ENCODE measurements at places on chromosomes 12 and 14.

DNA sequence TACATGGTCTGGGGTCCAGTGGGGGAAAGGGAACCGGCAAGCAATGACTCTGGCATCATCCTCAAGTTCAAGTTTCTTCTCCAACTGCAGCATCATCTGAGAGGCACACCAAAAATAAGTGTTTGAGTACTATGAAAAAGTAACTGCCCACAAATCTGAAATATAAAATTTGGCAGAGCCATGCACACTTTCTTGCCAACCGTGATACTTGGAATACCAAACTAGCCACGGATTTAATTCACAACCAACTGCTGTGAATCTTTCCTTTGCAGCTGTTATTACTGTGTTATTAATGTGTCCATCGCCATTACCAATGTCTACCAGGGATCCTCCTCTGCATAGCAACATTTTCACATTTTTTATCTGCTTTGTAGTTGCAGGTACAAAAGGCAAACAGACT lies 74.6 kb downstream of the GXYLT1 start:
- DNase-seq = no peak

DNA sequence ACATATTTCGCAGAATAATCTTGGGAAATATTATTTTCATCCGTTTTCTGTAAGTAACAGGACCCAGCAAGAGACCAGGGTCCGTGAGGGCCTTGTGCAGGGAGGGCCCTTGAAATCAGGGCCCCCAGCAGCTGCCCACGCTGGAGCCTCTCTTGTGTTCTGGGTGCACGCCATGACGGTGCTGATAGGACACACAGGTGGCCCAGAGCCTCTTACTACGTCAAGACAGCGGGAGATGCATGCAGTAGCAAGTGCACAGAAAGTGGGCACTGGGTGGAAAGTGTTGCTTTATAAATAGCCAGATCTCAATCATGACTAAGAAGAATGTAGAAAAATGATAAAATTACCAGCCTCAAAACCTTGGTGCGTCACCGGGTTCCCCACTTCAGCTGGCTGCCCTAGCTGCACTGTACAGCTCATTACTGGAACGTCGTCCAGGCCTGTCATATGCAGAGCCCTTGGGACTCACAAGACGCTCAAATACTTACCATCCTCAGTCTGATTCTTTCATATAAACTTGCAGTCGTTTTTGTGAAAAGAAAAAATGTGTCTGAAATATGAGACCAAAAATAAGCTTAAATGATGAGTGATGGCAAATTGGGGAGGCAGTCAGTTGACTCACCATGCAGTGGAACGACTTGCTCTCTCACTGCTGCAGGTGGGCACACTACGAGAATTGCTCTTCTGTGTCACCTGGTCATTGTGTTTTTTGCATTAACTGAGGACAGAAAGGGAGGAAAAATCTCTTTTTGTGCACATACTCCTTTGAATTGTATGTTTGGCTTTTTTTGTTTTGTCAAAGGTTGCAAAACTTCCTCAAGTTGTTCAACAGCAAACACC lies 68.2 kb downstream of the DDX51 start:
- DNase-seq = no peak

DNA sequence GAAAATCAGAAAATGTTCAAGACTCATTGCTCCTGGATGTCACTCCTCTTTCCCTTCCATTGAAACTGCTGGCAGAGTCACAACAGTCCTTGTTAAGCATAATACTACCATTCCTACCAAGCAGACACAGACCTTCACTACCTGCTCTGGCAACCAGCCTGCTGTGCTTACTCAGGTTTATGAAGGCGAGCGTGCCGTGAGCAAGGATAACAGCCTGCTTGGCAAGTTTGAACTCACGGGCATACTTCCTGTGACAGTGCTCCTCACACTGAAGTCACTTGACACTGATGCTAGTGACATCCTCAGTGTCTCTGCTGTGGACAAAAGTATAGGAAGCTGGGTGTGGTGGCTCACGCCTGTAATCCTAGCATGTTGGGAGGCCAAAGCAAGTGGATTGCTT lies 15.7 kb upstream of the PHETA1 start:
- no peak for DNase-seq

DNA sequence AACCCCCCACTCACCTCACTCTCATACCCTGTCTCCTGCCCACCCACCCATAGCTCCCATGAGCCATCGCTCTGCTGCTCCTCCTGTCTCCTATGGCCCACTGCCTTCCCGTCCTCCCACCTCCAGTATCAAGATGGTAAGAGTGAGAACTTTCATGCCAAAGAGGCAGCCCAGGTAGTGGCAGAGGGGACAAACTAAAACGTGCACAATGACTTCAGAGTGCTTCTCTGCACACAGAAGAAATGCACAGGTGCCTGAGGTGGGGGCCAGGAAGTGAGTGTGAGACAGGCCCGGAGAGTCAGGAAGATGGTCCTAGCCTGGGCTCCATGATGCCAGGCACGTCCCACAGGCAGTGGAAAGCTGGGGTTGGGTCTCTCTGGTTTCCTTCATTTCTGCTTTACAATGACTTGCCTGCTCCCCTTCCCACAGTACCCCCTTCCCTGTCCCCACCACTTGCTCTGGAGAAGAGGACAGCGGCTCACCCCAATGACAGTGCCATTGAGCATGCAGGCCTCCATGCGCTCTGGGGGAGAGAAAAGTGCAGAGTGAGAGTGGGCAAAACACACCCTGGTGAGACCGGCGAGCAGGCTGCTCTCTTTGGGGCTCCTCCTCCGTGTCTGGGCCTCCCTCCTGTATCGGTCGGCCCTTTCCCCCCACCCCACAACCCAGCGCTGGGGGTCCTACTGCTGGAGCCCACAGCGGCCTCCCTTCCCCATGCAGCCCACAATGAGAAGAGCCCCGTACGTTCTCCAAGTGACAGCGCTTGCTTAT lies 22.8 kb upstream of the ANO2 start:
- peak; percentile 43 for DNase-seq

DNA sequence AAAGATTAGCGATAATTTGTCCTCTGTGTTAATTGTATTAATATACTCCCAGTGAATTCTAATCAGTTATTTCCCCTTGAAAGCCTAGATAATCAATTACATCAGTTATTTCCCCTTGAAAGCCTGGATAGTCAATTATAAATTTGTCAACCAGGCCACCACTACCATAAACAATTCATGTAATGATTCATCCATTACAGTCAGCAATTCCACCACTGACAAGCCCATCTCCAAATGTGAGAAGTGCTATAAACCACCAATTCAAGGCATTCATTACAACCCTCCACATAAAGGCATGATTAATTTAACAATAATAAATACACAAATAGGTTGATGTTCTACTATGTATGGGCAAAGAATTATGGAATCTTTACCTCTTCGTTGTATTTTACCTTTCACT lies 40.9 kb downstream of the INTS13 start:
- DNase-seq = no peak

DNA sequence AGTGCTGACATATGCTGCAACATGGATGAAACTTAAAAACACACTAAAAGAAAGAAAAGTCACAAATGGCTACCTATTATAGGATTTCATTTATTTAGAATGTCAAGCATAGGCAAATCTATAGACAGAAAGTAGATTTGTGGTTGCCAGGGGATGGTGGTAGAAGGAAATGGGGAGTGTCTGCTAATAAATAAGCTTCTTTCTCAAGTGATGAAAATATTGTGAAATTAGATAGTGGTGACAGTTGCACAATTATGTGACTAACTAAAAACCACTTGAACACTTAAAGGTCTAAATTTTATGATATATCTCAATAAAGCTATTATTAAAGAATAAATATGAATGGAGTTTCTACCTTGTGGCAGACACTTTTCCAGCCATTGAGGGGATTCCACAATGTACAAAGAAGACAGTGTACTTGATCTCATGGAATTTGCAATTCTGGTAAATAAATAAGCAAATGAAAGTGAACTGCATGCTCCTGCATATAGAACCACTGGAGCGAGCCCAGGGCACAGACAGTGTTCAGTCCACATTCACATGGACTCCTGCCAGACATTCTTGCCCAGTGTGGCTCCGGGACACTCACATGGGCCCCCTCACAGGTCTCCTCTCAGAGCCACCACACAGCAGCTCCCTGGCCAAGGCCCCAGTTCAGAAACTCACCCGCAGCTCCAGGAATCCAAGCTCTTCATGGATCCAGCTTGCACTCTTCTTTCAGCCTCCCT lies 107.1 kb upstream of the ARID2 start:
- no peak for DNase-seq

- no peak for DNase-seq
These were observed 12.0 kb upstream of the MDM1 start for GRCh38 chr12:68344126-68344525.

GRCh38 chr12:131946757-131947156 lies 3.0 kb upstream of the EP400 start:
- no peak for DNase-seq

DNA sequence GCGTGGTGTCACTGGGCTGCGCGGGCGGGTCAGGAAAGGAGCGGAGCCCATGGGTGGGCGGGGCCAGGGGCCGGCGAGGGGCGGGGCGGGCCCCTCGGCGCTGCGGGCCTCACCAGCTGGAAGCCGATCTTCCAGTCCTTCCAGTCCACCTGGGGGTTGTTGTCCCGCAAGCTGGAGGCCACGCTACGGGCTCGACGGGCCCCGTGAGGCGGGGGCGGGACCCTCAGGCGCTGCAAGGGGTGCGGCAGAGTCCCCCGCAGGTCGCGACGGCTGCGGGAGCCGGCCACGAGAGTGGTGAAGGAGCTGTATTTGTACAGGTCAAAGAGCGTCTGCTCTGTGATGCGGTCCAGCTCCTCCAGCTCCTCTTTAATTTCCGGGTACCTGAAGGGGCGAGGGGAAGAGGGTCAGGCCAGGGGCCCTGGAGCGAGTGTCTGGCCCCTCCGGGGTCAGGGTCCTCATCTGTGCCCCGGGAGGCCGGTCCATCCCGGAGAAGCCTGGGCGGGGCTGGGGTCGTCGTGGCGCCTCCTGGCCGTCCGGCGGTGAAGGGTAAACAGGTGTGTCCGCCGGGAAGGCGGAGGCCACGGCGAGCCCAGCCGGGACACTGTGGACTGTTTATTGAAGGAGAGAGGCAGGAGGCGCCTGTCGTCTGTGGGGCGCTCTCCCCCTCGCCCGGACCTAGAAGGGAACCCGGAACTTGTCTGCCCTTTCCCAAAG lies 11.9 kb downstream of the SCNN1A start:
- DNase-seq = peak; percentile 80

- DNase-seq = no peak
These were observed 31.5 kb downstream of the ABCB9 start for GRCh38 chr12:122934722-122935121.

GRCh38 chr12:26576266-26576665 lies 256.7 kb downstream of the ITPR2 start:
- DNase-seq = no peak

DNA sequence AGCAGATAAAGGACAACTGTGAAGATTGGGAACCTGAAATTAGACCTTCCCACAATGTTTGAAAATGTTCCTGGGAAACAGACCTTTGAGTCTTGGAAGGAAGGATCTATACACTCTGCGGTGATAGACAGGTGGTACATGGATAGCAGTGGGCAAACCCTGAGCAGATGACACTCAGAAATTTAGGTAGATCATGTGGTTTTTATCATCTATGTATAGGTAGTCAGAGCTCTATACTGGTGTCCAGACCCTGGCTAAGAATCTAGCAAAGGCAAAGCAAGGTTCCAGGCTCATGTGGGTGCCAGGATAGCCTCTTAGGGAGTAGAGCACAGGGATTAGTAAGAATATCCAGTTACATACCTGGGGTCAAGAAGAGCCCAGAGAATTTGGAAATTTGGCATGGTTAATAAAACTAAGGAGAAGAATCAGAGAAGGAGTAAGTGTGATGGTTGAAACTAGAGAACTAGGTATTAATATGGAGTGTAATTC lies 331.2 kb upstream of the FBXO33 start:
- no peak for DNase-seq

DNA sequence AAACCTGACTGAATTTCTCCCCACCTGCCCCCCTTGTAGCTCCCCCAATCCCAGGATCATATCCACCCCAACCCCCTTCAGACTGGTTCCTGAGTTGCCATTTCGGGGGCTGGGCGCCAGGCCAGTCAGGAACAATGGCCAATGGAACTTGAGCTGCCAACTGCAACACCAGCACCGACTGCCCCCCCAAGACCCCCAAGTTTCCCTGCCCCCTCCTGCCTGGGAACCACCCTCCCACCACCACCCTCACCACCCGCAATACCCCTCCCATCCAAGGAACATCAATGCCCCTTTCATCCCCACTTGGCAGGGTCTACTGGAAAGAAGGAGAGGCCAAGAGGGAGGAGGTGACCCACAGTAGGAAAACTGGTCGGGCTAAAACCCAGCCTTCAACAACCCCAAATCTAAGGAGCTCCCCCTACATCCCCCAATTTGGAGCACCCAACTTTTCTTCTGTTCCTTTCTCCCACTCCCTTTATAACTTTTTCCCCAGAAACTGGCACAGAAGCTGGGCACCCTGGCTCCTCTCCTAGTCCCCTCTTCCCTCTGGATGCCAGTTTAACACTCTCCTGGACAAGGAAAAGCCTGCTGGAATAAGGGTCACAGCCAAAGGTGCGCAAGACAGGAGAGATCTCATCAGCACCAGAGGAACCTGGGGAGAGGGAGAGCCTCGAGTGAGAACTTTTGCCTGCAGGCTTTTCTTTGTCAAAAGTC lies 1.6 kb upstream of the NDRG2 start:
- DNase-seq = no peak

GRCh38 chr14:76113691-76114090 lies 38.0 kb upstream of the GPATCH2L start:
- no peak for DNase-seq

GRCh38 chr12:89863968-89864367 lies 155.3 kb upstream of the ATP2B1 start:
- no peak for DNase-seq

GRCh38 chr14:24181371-24182077 lies 7.1 kb downstream of the IPO4 start:
- no peak for DNase-seq

- DNase-seq = no peak
These were observed 111.9 kb downstream of the STAB2 start for GRCh38 chr12:103698752-103699560.

DNA sequence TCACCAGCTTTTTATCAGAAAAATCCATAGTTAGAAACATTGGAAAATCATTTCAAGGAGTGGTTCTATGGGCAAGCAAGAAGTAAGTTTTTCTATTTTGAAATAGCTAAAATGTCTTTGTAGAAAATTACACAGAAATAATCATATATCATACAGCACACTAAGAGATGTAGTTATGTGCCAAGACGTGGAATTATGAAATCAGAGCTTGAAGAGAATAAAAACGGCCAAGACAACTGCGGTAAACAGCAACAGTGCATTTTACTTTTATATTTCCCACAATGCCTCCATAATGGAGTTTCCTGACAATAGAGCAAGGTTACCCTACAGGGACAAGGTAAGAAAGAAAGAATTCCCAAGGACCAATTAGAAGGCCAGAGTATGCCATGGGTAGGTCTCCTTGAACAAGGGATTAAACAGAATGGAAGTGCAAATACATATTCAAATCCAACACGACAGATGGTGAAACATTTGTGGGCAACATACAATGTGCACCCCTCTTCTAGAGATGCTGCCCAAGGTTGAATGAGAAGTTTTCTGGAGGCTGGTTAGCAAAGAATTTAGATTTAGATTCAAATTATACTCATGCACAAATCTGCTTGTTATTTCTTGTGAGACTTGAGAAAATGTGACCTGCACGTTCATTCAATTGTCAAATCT lies 76.1 kb upstream of the BTG1 start:
- no peak for DNase-seq

All from ecto neural progenitor cell (in vitro differentiated cells).